ENCODE measurements at places on chromosomes 11 and 22.
A peak's percentile ranks its signal among the peaks of the same experiment; 100 is the strongest.

- DNase-seq = no peak
These were observed 52.4 kb downstream of the MCM5 start for GRCh38 chr22:35452351-35452781.

GRCh38 chr11:65181569-65182257, at the start of gene CAPN1:
Gene CAPN1, plus strand, starts transcription at chr11:65181928. Its CDS starts 774 bp downstream, at chr11:65182702.
- peak; percentile 37 for DNase-seq

- no peak for DNase-seq
These were observed 35.1 kb upstream of the PRSS23 start for GRCh38 chr11:86765203-86765602.

DNA sequence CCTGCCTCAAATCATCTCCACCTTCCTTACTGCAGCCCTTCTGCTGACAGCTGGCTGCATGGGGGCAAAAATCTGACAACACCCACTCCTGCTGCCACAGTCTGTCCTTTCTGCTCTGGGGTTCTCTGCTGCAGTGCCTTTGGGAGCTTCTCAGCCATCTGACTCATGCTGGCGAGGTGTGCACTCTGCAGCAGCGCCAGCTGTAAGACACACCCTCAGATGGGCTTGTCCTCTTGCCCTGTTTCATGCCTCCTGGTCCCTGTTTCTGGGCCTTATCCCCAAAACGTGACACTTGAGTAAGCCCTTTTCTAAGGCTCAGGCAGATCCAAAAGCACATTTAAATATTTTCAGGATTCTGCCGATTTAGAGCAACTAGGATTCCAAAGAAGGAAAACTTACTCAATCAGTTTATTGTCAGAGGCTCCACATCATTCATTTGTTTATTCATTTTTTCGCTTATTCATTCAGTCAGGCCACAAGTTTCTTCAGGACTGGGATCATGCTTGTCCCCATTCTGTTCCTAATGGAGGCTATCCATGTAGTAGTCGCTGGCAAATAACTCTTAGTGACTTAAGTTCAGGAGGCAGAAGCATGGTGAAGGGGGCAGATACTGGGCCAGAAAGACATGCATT, 60.2 kb downstream of the SMIM38 start:
- DNase-seq = no peak

DNA sequence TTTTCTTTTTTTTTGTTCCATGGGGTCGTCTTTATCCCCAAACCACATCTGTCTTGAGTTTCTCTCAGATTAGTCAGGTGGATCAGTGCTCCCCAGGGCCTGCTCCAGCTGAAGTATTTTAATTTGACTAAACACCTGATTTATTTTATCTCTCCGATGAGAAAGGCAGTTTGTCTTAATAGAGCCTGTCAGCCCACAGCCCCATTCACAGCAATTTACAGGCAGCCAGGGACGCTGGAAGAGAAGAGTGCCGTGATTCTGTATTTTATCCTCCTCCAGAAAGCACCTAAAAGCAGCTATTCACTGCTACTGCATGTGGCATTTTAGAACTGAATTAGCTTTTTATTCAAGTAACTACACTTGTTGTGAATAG, 164.5 kb downstream of the SOX6 start:
- DNase-seq = peak; percentile 13

DNA sequence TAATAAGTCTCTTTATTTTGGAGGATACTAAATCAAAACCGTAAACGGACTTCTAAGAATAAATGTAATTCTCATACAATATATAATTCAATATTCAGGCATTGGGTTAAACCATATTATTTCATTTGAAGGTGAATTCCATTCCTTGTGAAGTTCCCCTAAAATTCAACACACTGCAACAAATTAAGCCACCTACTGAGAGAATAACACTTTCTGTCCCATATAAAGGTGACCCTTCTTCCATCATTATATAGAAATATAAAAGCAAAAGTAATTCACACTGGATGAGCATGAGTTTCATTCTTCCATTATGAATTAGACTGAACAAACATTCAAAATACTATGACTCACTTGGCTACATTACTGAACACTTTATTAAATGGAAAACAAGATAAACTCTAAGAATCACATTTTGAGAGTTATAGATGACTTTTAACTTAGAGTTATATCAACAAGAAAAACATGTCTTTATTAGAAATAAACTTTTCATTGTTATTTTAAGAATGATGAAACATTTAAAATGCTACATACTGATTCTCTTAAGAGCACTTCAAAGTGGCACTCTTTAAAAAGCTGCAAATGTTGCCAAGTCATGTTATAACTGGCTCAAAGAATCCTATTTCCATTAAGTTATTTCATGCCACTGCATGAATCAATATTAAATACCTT, 2.8 kb downstream of the SESN3 start:
- no peak for DNase-seq

- no peak for DNase-seq
These were observed 23.3 kb downstream of the ST3GAL4 start for GRCh38 chr11:126378763-126379162.

GRCh38 chr11:9722023-9722422, 58.1 kb downstream of the SWAP70 start:
- no peak for DNase-seq

GRCh38 chr11:123020968-123021367, 39.3 kb upstream of the BSX start:
- DNase-seq = peak; percentile 3

GRCh38 chr11:34331329-34331728, 26.5 kb downstream of the ABTB2 start:
- DNase-seq = peak; percentile 50

- DNase-seq = no peak
These were observed 441.8 kb downstream of the TBC1D22A start for GRCh38 chr22:47204002-47204979.

DNA sequence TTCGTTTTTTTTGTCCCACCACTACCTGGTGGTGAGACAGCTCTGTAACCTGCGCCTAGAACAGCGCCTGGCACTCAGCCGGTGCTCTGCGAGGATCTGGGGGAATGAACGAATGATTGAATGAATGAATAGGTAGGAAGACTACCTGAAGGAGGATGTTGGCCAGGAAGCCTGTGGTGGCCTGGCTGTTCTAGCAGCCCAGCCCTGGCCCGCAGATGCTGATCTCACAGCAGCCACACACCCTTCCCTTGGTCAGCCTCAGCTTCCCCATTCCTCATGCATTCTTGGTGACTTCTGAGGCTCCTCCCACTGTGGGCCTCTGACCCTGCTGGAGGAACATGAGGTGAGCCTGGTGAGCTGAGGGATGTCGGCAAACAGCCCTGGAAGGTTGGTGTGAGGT, 3.7 kb downstream of the TRPM5 start:
- DNase-seq = no peak

GRCh38 chr11:8838248-8838647, 72.7 kb upstream of the AKIP1 start:
- DNase-seq = no peak

GRCh38 chr11:129817534-129818051, 1.9 kb downstream of the TMEM45B start:
- no peak for DNase-seq

- DNase-seq = no peak
These were observed 366.4 kb downstream of the CASP12 start for GRCh38 chr11:104531894-104532293.

- DNase-seq = no peak
These were observed 700 bp downstream of the TTC17 start for GRCh38 chr11:43359422-43359818.

GRCh38 chr11:30863209-30863608, 277.1 kb upstream of the MPPED2 start:
- no peak for DNase-seq

DNA sequence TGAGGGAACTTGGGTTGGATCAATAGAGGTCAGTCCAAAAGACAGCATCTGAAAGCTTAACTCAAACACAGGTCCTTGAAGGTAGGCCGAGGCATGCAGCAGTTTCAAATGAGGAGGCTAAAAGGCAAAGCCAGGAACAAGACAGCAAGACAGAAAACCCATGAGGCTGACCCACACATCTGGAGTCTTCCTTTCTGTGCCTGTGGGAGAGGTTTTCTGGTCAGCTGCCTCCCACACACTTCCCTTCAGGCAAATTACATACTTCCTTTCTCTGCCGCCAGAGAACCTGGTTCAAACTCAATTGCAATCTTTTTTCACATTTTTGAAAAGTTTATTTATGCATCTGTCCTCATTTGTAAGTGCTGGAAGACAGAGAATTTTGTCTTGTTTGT, 29.8 kb upstream of the CRTAM start:
- DNase-seq = no peak

- DNase-seq = no peak
These were observed 36.0 kb upstream of the ACCSL start for GRCh38 chr11:44011797-44012196.

DNA sequence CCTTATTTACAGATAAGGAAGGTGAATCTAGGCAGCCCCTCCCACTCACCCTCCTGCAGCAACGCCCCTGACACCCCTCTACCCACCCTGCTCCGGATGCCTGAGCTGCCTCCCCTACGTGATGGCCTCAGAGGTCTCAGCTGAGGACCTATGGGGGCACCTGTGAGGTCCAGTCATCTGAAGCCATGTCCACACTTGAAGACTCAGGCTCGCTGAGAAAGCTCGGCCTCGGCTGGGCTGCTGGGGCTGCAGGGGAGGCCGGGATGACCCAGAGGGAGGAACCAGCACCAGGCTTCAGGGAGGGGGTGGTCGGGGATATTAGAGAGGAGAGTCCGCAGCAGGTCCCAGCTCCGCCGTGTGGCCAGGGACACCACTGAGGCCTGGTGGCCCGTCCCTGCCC, 92.8 kb downstream of the BRD1 start:
- no peak for DNase-seq

DNA sequence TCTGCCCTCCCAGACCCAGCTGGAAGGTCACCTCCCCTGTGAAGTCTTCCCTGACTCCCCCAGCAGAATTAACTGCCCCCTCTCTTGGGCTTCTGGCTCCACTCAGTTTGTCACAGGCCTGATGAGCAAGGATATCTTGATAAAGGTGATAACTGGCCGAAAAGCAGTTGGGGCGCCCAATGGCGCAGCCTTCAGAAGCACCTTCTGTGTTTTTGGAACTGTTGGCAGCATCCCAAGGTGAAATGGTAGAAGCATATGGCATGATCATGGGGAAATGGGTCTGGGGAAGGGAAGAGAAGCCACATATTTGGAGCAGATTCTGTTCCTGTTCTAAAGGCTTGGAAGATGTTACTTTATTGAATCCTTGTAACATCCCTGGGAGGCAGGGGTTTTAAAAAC, 2.8 kb upstream of the TAB1 start:
- no peak for DNase-seq

- no peak for DNase-seq
These were observed 702 bp downstream of the BIRC2 start for GRCh38 chr11:102347462-102348370.

- no peak for DNase-seq
These were observed 54.5 kb upstream of the FBXO3 start for GRCh38 chr11:33828604-33829429.

GRCh38 chr11:11748706-11749365, 92.9 kb upstream of the USP47 start:
- no peak for DNase-seq

GRCh38 chr11:2218031-2218633, 46.5 kb upstream of the TH start:
- no peak for DNase-seq

GRCh38 chr11:49405743-49406142, 197.3 kb upstream of the FOLH1 start:
- no peak for DNase-seq

- DNase-seq = no peak
These were observed 17.8 kb upstream of the GLB1L2 start for GRCh38 chr11:134313821-134314607.

DNA sequence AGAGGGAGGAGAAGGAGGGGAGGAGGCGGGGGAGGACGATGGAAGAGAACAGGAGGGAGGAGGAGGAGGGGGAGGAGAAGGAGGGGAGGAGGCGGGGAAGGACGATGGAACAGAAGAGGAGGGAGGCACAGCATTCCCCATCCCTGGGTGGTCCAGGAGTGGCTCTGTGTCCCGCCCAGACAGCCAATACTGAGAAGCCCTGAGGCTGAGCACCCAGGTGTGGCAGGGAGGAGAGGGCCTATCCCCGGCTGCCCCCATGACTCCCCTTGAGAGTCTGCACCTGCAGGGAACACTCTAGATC, 717 bp downstream of the MRGPRE start:
- DNase-seq = no peak

DNA sequence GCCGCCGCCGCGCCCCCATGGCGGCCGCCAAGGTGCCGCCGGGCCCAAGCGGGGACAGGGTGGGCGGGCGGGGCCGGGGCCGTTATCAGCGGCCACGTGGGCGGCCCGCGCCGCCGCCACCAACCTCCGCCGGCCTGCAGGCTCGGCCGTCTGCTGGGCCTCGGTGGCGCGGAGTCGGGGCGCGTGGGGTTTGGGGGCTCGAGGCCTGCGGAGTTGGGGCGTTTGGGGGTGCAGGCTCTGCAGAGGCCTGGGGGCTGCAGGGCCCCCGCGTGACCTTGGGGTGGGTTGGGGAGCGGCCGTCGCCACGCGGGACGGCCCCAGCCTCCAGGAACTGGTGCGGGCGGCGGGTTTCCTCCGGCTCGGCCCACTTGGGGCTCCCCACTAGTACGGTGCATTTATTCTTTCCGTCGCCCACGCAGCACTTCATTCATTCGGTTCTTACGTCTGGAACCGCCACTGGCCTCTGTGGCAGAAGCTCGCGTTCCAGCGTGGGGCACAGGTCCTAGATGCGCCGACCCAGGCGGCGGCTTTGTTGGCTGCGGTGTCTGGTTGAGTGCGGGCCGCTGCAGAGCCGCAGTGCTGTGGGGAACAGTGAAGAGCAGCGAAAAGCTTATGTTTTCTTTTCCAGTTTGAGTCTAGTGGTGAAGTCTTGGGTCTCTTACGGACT, 740 bp upstream of the TRMT2A start:
- DNase-seq = no peak

GRCh38 chr11:114077482-114078305, 18.2 kb downstream of the ZBTB16 start:
- DNase-seq = peak; percentile 35

DNA sequence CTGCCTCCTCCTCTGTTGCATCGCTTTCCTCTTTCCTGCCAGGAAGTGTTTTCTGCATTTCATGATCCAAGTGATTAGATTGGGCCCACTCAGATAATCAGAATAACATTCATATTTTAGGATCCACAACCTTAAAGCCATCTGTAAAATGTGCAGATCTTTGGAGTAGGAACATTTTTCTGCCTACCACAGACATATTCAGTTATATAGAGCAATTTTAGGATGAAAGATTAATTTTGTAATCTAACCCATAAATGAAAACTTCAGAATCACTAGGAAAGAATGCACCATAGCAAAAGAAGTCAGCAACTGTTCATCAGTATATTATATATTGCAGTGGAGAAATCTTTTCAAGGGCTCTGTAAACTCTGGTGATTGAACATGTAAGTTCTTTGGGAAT, 659.9 kb upstream of the LUZP2 start:
- no peak for DNase-seq
